ENCODE measurements at places on chromosomes 2 and 18. TPM values are rescaled to one million over a fixed set of nuclear protein-coding genes. Genes with fewer than 3 reads are reported as not detected.

The BOLL gene
- not detected for total RNA-seq

The TMEM163 gene
- total RNA-seq = 4.1 TPM

The GALNT3 gene
- 17.2 TPM for total RNA-seq

The PDE1A gene
- total RNA-seq = 0.44 TPM

The VPS54 gene
- 28.5 TPM for total RNA-seq

The METAP1D gene
- 8.5 TPM for total RNA-seq

- H3K36me3 ChIP-seq = no peaks in the 10 kb centered on the region
- no peaks in the 10 kb centered on the region for H3K4me1 ChIP-seq
- no peak overlapping the region for H3K27ac ChIP-seq
- H3K27me3 ChIP-seq = no peaks in the 10 kb centered on the region
- H3K4me3 ChIP-seq = no peak overlapping the region
- no peak for DNase-seq
Measured at GRCh38 chr2:6074089-6074643, 382.0 kb downstream of the SOX11 start.

- H3K27me3 ChIP-seq = no peaks in the 10 kb centered on the region
- H3K27ac ChIP-seq = no peak overlapping the region
- no peaks in the 10 kb centered on the region for H3K36me3 ChIP-seq
- peaks cover 12% of the 10 kb centered on the region for H3K4me1 ChIP-seq
Measured at GRCh38 chr2:196322973-196323810, 151.8 kb upstream of the STK17B start.

GRCh38 chr2:25332571-25332970 lies 9.2 kb downstream of the DNMT3A start:
- H3K27ac ChIP-seq = no peak overlapping the region
- H3K4me1 ChIP-seq = no peaks in the 10 kb centered on the region
- no peak for DNase-seq

- H3K4me1 ChIP-seq = peaks cover 30% of the 10 kb centered on the region
- H3K27me3 ChIP-seq = no peaks in the 10 kb centered on the region
- peak overlapping the region; percentile 93 for H3K27ac ChIP-seq
- no peak overlapping the region for H3K4me3 ChIP-seq
Measured at GRCh38 chr2:28339516-28340175, 53.0 kb upstream of the FOSL2 start.

DNA sequence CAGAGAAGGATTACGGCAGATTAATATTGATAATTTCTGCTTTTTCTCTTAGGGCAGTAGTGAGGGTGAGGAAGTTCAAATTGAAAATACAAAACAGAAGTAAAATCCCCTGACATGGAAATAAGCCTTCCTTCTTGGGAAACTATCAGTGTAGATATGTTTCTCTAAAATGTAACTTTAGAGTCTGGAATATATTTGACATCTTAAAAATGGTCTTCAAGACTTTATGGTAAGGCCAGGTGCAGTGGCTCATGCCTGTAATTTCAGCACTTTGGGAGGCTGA lies 33.0 kb downstream of the INPP5D start:
- H3K27ac ChIP-seq = no peak overlapping the region
- no peak overlapping the region for H3K4me3 ChIP-seq
- DNase-seq = no peak
- no peaks in the 10 kb centered on the region for H3K27me3 ChIP-seq
- no peaks in the 10 kb centered on the region for H3K36me3 ChIP-seq

- no peak for DNase-seq
- H3K4me1 ChIP-seq = peaks cover 7% of the 10 kb centered on the region
- no peak overlapping the region for H3K4me3 ChIP-seq
- H3K27ac ChIP-seq = no peak overlapping the region
- no peaks in the 10 kb centered on the region for H3K27me3 ChIP-seq
- no peaks in the 10 kb centered on the region for H3K36me3 ChIP-seq
Measured at GRCh38 chr2:80856227-80856626, 551.7 kb upstream of the LRRTM1 start.

GRCh38 chr2:191740016-191740419 lies 62.1 kb downstream of the NABP1 start:
- no peak overlapping the region for H3K4me3 ChIP-seq
- no peaks in the 10 kb centered on the region for H3K27me3 ChIP-seq
- no peak overlapping the region for H3K27ac ChIP-seq
- no peak for DNase-seq
- no peaks in the 10 kb centered on the region for H3K4me1 ChIP-seq

DNA sequence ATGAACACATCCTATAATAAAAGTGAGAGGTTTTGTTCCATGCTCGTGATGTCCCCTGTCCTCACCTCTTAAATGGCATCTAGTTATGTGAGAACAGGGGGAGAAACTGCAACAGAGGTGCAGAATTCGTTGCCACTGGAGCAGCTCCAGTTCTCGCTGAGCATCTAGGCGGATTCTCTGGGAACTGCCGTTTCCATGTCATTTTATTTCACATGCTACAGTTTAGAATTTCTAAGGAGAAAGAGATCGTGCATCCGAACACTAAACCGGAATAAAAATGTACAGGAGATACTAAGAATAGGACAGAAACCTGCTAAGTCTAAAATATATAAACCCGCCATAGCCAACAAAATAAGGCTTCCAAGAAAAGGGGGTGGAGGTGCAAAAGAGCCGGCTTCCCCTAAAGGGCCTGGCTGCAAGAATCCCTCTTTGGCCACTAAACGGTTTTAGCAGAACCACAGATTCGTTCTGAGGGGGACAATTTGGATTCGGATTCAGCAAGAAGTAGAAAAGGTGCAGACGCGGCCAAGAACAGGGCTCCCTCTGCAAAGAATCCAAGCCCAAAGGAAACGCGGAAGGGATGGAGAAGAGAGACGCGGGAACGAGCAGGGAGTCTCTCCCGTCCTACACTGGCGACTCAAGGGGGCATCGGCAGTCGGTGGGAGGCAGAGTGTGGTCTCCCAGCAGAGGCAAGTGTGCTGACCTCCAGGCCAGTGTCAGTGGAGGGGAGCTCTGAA lies 1.3 kb downstream of the TMEM163 start:
- H3K4me1 ChIP-seq = peaks cover 5% of the 10 kb centered on the region
- no peak overlapping the region for H3K4me3 ChIP-seq
- H3K36me3 ChIP-seq = no peaks in the 10 kb centered on the region
- peaks cover 9% of the 10 kb centered on the region for H3K27me3 ChIP-seq

DNA sequence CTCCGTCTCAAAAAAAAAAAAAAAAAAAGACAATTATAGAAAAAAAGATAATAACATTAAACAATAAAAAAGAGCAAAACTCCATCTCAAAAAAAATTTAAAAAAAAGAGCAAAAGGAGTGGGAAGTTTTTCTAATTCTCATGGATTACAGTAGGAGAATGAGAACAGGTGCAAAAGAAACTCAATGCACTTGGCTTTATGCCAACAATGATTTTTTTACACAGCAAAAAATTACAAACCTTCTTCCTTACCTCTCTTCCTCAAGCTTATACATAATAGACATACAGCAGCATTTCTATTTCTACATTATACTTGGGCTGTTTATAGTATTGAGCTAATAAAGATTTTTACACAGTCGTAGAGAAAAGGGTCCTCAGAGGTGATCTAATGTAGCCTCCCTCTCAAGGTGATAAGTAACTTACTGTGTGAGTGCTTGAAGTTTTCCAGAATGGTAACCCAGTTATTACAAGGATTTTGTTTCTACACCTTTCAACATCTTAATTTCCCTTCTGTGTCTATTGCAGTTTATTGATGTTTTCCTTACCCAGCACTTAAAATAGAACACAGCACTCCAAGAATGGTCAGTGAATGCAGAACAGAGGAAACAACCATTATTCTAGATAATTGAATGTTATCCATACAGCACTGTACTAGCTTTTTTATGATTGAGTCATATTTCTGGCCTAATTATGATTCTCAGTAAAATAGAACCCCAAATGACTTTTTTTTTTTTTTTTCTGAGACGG lies 34.9 kb upstream of the RNF138 start:
- no peaks in the 10 kb centered on the region for H3K36me3 ChIP-seq
- no peaks in the 10 kb centered on the region for H3K27me3 ChIP-seq
- H3K4me1 ChIP-seq = no peaks in the 10 kb centered on the region
- H3K27ac ChIP-seq = no peak overlapping the region
- DNase-seq = no peak

DNA sequence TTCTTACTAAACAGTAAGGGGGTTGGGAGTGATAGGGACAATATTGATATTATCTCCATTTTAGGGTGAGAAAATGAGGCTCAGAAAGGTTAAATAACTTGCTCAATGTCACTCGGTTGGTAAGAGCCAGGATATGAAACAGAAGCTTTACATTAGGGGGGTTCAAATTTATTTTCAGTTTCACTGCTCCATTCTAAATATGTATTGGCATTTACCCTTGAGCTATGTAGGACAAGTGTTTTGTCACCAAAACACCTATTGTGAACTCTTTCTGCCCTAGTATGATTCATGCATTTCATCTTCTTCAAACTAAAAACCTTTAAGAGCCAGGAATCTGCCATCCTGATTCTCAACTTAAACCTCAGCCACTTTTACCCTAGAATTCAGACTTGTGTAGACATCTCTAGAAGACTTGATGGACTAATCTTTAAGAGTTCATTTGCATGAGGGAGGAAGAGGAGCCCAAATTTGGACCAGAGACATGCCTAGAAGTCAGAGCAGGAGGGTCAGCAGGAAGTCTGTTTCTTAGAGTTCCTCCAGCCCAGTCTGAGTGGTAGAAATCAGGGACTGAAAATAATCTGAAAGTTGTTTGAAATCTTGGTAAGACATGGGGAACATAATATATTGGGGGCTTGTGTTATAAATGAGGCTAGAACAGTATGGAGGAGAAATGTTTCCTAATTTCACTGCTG lies 129.4 kb upstream of the ATP5MC3 start:
- no peaks in the 10 kb centered on the region for H3K27me3 ChIP-seq
- no peaks in the 10 kb centered on the region for H3K36me3 ChIP-seq
- no peak overlapping the region for H3K4me3 ChIP-seq
- H3K4me1 ChIP-seq = no peaks in the 10 kb centered on the region

GRCh38 chr2:177597759-177598158 lies 205.2 kb downstream of the AGPS start:
- H3K36me3 ChIP-seq = no peaks in the 10 kb centered on the region
- no peak for DNase-seq
- no peak overlapping the region for H3K27ac ChIP-seq

- DNase-seq = no peak
- no peak overlapping the region for H3K4me3 ChIP-seq
- H3K36me3 ChIP-seq = no peaks in the 10 kb centered on the region
- no peak overlapping the region for H3K27ac ChIP-seq
- H3K4me1 ChIP-seq = no peaks in the 10 kb centered on the region
Measured at GRCh38 chr2:239516954-239517305, 116.1 kb upstream of the HDAC4 start.

DNA sequence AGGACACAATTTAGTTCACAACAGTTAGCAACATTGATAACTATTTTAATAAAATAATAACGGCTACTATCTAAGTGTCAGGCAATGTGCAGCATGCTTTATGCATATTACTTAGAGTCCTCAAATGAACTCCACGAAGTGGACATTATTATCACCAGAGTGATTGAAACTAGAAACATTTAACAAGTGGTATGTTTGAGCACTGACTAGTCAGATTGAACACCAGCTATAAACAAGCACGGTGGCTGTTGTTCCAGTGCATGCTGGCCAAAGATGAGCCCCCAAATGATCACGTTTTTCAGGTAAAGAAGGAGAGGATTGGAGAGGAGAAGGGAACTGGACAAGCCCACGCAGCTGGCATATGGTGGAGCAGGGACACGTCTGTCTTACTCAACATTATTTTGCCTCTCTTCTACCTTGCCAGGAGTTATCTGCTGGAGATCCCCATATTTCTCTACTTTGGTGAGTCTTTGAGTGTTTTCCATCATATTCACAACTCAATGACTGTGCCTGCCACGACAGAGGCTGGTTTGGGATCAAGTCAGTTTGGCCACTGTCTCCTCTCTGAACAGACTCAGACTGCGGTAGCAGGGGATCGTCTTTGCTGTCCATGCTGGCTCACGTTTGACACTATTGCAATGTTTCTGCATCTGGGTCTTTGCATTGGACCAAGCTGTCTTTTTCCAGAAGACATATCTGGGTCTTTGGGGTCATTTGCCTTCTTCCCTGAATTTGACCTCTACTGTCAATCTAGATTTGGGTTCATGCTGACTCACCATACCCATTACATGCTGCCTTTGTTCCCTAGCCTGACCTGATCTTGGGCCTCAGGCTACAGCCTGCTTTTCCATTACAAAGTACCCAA lies 66.0 kb upstream of the ACSL3 start:
- no peak overlapping the region for H3K27ac ChIP-seq
- no peak overlapping the region for H3K4me3 ChIP-seq
- H3K27me3 ChIP-seq = no peaks in the 10 kb centered on the region
- no peak for DNase-seq

DNA sequence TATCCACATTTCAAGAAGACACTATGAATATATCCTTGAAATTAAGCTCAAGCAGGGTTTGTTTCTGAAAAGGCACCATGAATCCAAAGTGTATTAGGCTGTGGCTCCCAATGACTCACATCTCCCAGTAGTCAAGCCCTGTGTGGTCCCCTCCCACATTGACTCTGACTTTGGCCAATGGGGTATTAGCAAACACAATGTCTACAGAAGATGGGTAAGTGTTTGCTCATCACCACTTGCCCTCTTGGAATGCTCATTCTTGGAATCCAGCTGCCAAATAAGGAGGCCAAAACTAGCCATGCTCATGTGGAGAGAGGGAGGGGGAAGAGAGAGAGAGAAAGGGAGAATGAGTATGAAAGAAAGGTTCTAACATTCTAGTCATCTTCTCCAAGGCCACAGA lies 490.0 kb downstream of the TXNL1 start:
- H3K4me1 ChIP-seq = no peaks in the 10 kb centered on the region
- H3K27ac ChIP-seq = no peak overlapping the region
- no peaks in the 10 kb centered on the region for H3K36me3 ChIP-seq
- H3K4me3 ChIP-seq = no peak overlapping the region

GRCh38 chr18:22349966-22350365 lies 67.7 kb downstream of the CTAGE1 start:
- DNase-seq = no peak
- H3K4me3 ChIP-seq = no peak overlapping the region
- no peak overlapping the region for H3K27ac ChIP-seq
- H3K27me3 ChIP-seq = no peaks in the 10 kb centered on the region
- H3K4me1 ChIP-seq = peaks cover 12% of the 10 kb centered on the region
